Smooth muscle cell of the coronary artery (primary cell): ENCODE measurements at places on chromosomes 1 and 21. TPM values are rescaled to one million over a fixed set of nuclear protein-coding genes. Genes with fewer than 3 reads are reported as not detected.

The TMEM269 gene
- 0.12 TPM in 1 of 2 replicates, not detected in the other for total RNA-seq

The KIF21B gene
- total RNA-seq = under 0.01 and 0.23 TPM in 2 replicates

The CCDC27 gene
- not detected in 2 replicates for total RNA-seq

The SWT1 gene
- total RNA-seq = 3.2 and 3.4 TPM in 2 replicates

The ITLN1 gene
- 0.30 and 0.35 TPM in 2 replicates for total RNA-seq

The GPR61 gene
- not detected in 2 replicates for total RNA-seq

The SIPA1L2 gene
- total RNA-seq = 26.1 and 29.8 TPM in 2 replicates

The L1TD1 gene
- not detected in 2 replicates for total RNA-seq
